ENCODE measurements at places on chromosomes 12 and 14.

- no peak for DNase-seq
Observed at GRCh38 chr14:69356903-69357543, 41.1 kb downstream of the ERH start.

DNA sequence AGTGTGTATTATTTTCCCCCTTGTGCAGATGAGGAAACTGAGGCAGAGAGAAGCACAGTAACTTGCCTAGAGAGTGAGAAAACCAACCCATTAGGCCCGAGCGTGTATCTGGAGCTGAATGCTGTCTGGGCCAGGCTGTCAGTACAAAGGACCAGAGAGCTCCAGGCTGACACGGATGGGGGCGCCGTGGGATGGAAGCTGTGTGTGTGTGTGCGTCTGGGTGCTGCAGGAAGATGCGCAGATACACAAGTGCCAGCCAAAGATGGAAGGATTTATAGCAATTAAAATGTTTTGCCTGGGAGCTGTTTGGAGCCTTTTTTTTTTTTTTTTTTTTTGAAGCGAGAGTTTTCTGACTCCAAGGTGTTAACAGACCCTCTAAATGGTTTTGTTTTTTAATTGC lies 53.7 kb upstream of the GPATCH2L start:
- DNase-seq = no peak

GRCh38 chr14:71933001-71933587 lies 865 bp downstream of the RGS6 start:
- DNase-seq = no peak

- no peak for DNase-seq
Observed at GRCh38 chr12:11767798-11768197, 118.3 kb downstream of the ETV6 start.

- peak; percentile 75 for DNase-seq
Observed at GRCh38 chr14:103056322-103057027, 874 bp downstream of the CDC42BPB start.

DNA sequence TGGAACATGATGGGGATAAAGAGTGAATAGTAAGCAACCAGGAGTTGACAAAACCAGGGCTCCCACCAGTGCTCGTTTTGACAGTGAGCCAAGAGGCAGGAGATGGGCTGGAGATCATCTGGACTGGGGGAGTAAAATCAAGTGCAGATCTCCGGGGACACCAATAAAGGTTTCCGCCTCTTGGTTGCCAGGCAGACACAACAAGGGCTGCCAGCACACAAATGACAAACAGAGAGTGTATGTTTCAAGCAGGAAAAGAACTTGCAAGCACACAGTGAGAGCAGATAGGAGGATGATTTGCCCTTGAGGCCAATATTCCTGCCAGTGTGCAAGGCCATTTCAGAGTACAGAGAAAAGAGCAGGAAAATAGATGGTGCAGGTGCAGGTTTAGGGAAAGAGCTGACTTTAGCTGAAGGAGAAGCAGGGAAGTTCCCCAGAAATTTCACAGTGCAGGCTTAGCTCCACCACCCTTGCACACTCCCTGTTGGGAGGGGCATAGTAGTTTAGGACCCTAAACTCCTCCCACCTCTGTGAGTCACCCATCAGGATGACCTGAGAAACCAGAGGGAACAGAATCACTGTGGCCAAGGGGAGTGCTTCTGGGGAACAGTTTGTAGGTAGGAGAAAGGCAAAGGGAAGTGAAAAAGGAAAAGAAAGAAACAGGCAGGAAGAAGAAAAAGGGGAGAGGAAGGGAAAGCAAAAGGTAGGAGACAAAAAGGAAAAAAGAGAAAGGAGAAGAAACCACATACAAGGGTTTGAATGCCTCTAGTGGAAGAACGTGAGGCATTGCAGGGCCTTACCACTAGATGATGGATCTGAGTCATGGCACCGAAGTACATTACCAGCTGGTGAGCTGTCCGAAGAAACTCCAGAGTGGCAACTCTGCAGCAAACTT lies 404.4 kb downstream of the SLC6A15 start:
- DNase-seq = no peak

- no peak for DNase-seq
Observed at GRCh38 chr14:101470266-101470665, 91.0 kb upstream of the DIO3 start.

- DNase-seq = no peak
Observed at GRCh38 chr12:53094394-53094787, 3.1 kb upstream of the IGFBP6 start.

DNA sequence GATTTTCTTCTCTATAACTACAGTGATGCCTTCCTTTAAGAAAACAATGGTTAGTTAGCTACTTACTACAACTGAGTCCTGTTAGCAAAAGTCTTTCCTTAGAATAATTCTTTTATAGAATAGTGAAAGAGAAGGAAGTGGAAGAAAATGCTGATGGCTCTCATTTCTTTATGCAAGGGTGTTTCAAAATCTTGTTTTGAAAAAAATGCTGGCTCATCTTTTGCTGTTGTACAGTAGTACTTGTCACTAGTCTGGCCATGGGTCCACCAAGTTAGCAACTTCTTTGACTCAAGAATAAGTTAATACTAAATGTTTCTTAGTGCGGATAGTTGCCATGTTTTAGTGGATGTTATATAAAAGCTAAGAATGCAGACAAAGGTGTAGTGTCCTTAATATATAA lies 225.4 kb downstream of the PTPRO start:
- DNase-seq = no peak

- peak; percentile 60 for DNase-seq
Observed at GRCh38 chr12:26126340-26127284, 1.8 kb upstream of the BHLHE41 start.

DNA sequence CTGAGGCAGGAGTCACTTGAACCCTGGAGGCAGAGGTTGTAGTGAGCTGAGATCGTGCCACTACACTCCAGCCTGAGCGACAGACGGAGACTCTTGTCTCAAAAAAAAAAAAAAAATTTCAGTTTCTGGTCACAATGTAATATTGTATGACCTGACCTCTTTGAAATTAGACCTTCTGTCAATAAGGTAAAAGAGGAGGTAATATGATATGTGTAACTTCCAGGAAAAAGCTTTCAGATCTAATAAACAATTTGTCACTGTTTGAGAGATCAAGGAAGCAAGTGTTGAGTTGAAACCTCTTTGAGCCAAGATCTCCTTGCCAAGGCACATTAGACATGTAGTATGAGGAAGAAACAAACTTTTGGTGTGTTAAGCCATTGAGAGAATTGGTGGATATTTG lies 101.7 kb upstream of the ATF7IP start:
- no peak for DNase-seq

- no peak for DNase-seq
Observed at GRCh38 chr12:131454418-131455217, 256.3 kb upstream of the SFSWAP start.

DNA sequence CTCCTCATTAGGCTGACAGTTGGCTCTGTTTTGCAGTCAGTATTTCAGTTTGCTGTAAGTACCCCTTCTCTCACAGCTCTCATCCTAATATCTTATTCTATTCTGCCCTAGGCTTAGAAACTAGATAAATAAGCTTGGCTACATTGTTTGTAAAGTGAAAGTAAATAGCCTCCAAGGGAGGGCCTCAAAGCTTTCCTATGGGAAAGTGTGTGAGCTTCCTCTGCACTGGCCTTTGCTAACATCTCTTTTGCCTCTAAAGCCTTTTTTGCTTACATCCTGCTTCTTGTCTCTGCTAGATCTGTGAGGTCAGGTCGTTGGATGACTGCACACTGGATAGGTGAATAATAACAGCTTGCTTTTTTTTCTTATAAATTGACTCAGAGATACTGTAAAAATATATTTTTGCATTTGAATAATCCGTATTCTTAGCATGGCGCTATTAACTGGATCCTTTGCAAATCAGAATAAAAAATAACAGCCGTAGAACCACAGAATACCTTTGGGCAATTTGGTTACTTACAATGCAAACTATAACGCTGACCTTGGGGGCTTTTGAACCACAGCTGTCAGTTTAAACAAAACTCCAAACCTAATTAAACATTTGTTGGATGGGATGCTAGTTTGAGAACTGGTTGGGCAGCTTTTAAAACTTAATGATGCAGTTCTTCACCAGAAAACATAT lies 55.1 kb downstream of the TTC6 start:
- DNase-seq = no peak

- no peak for DNase-seq
Observed at GRCh38 chr12:104535369-104535768, 78.6 kb downstream of the CHST11 start.

- peak; percentile 81 for DNase-seq
Observed at GRCh38 chr14:103606963-103607668, 21.9 kb upstream of the KLC1 start.

DNA sequence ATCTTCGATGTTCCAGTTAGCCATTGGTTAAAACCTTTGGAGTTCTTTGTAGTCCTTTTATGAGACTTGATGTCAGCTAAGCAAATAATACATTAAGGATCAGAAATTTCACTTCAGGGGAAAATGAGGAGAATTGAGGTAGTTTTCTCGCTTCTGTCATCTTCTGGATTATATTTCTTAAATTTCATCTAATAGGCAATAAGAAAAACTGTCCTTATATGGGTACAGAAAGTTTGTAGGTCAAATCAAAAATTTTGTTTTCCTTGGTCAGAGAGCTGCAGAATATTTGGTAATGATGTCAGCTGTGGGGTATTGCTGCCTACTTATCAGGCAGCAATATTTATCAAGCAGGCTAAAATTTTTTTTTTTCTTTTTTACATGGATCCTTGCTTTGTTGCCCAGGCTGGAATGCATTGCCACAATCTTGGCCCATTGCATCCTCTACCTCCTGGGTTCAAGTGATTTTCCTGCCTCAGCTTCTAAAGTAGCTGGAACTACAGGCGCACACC lies 37.1 kb downstream of the RIMKLB start:
- no peak for DNase-seq
